ENCODE measurements at places on chromosomes 6 and 20.

DNA sequence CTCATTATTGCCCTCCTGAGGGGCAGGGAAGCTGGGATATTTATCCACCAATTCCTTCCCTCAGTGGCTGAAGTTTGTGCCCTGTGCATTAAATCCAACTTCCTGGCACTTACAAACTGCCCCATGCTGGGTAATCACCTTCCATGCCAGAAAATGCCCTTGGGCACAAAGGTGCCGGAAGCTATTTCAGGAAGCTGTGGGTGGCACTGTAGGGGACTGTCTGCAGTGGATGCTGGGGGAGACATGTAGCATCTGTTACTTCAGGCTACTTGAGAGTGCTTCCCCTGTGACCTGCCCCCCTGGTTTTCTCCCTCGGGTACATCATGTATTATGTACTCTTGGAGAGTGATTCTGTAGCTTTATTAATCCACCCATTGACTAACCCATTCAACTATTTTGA is 24.7 kb upstream of the RALGAPA2 start:
- no peak for DNase-seq

- no peak for DNase-seq
Measured at GRCh38 chr20:60627751-60628565, 624.1 kb upstream of the CDH4 start.

DNA sequence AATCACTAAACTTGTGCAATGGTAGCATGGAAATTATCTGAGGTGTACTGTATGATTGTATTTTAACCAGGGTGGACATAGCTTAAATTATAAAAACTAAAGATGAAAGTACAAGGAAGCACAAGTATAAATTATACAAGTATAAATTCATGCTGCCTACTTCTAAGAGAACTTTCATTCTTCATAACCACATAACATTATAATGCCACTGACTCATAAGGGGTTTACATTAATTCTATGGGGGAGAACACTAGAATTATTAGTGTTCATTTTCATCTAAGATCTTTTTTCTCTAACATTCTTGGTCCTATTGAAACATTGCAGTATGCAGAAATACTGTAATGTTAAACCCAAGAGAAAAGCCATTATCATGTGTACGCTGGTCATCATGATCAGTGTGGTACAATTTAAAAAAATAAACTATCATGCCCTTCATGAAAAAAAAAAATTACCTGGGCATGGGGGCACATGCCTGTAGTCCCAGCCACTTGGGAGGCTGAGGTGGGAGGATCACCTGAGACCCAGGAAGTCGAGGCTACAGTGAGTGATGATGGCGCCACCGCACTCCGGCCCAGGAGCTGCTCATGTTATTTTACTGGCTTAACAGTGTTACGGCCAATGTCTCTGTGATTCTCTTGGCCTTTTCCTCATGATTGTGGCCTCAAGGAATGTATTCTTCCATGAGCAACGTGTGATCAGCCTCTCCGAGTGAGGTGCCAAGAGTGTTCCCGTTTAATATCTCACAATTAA is 25.9 kb upstream of the AHCY start:
- no peak for DNase-seq

DNA sequence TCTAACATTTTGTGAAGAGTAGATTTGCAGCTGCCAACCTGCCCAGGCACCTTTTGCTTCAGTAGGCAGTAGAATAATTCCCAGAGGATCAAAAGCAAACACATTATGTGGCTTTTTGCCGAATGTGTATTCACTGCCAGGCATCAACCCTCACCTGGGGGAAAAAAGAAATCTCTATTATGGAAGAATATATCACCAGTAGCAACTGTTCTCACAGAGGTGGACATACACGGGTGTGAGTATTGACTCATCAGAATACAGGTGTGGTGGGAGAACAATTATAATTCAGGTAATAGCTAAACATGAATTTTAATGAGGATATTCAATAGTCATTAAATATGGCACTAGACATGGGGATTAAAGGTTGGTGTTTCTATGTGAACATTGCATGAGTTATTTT is 910.7 kb downstream of the TFAP2A start:
- no peak for DNase-seq

DNA sequence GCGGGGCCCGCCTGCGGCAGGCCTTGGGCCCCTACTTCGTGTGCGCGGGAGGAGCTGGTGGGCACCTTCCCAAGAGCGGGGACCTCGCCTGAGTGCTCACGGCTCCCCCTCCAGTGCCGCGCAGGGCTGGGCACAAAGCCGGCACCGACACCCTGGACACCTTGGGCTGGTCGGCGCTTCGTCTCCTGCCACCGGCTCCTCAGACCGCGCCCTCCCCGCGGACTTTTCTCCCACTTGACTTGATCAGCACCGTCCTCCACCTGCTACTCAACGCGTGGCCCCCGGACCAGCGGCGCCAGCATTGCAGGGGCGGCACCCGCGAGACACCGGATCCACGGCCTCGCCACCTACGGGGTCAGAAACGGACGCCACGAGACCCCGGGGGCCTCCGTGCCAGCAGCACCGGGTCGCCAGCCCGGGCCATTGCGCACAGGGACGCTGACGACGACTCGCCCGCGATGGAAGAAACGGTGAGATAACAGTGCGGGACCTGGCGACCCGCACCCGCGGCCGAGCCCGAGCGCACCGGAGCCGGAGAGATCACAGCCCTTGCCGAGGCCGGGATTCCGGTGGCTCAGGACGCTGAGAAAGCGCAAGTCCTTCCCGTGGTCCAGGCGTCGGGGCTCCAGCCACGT is 154.2 kb downstream of the DLL1 start:
- DNase-seq = no peak

DNA sequence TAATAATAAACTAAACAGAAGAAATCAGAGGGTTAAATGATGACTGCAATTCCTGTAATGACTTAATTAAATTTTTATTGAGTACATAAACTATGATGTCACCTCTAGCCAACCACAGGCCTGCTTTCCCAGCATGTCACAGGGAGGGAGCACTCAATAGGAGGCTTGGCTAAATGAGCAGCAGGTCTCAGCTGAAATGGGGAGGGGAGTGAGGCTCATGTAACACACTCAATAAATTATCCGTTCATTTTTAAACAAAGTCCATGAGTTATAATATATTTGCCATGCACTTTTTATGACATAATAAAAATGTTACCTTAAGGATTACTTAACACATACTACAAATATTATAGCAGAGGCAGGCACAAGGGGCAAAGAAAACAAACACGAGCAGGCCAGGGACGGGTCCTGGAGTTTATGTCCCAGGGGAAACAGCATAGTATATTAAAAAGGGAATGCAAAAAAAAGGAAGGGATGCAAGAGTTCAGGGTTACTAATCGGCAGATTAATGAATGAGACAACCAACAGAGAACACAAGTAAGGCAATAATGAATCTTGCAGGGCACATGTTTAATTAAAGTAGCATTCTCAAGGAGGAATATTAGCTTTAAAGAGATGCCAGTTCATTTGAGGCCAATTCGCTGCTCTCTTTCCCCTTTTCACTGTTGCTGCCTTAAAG is 27.1 kb upstream of the FAM83C start:
- DNase-seq = no peak

GRCh38 chr6:36999751-37000125 is 5.7 kb upstream of the FGD2 start:
- no peak for DNase-seq

DNA sequence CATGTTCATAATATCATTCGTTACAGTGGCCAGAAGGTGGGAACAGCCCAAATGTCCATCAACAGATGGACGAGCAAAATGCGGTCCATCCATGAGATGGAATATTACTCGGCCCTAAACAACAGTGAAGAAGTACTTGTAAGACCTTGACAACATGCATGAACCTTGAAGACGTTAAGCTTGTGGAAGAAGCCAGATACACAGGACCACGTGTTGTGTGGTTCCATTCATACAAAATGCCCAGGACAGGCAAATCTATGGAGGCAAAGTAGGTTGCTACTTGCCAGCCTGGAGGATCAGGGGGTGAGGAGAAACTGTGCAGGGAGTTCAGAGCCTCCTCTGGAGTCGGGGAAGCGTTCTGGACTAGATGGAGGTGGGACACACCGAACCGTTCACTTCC is 207.1 kb downstream of the ERMARD start:
- no peak for DNase-seq

GRCh38 chr6:2101213-2101612 is 144.2 kb downstream of the GMDS start:
- no peak for DNase-seq

DNA sequence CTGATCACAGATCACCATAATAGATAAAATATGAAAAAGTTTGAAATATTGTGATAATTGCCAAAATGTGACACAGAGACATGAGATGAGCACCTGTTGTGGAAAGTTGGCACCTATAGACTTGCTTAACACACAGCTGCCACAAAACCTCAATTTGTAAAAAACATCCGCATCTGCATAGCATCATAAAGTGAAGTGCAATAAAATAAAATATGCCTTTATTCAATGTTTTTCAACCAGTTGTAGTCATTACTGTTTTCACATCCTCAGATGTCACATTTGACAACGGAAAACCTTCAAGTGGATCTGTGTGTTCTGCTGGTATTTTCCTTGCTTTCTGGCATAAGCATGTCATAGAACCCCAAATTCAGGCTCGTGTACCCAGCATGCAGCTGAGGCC is 50.2 kb upstream of the IFNGR1 start:
- DNase-seq = no peak

DNA sequence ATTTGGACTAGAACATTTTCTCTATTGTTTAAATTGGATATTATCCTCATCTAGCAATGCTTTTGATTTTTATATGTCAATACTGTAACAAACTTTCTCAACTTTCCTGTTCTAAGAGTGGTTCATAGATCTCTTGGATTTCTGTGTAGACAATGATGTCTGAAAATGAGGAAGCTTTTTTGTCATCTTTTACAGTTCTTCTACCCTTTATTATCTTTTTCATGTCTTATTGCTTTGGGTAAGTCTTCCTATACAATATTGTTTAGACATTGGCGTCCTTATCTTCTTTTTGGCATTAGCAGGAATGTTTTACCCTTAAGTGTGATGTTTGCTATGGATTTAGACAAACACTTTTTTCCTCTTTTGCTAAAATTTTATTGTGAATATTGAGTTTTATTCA is 91.5 kb upstream of the MTHFD1L start:
- no peak for DNase-seq

DNA sequence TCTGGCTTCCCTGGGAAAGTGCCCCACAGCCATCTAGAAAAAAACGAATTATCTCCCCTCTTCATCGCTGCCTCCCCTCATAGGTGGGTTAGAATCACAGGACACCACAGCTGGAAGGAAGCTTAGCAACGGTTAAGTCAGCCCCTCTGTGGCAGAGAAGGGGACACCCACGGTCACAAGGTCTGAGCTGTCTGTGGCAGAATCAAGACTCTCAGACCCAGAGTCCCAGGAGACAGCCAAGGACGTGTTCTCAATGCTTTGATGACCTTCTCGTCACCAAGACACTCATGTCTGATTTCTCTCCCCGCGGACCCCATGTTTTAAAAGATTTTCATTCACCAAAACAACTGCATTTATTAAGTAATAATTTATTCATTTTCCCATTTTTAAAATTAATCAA is 221.5 kb downstream of the NRN1 start:
- DNase-seq = no peak

GRCh38 chr6:159151266-159151855 is 17.8 kb upstream of the FNDC1 start:
- no peak for DNase-seq

- DNase-seq = no peak
Measured at GRCh38 chr20:24875078-24875477, 74.0 kb upstream of the CST7 start.

DNA sequence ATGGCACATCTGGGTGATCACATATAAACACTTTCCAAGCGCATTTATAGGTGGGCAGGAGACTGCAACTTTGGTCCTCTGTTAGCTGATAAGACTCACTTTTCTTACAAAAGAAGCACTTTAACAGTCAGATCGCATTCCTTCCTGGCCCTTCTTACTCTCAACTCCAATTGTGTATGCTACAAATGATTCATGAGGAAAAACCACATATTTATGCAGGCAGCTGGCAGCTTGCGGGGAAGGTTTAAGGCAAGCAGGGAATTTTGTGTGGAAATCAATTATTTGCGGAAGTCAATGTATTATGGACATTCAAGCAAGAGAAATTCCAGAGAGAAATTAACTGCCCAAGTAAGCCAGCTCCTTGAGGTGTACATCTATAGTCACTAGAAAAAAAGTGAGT is 194.0 kb downstream of the PKHD1 start:
- DNase-seq = no peak

DNA sequence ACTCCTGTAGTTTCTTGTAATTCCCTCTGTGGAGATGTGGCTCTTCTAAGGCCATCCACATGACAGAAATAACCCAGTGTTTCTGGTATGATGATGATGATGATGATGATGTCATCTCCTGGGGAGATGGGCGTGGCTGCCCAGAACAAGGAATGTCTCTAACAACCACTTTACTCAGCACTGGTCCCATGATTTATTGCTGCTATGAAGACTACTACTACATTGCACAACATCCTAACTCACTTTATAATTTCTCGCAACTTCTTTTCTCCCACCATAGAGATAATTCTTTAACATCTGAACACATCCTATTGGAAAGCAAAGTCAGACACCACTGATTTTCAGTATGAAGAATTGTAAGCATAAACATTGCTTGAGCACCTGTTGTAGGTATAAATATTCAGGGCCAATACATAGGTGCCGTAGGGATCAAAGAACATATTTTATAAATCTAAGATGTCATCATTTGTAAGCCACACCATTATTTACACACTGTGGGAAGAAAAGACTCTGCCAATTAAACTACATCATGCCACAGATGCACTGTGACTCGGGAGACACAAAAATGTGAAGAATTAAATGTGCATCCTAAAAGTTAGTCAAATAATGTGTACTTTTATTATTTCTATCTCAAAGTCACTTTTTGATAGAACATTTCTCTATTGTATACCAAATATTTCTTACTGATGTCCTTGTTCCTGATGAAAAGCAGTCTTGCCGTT is 6.4 kb downstream of the TPMT start:
- DNase-seq = no peak

DNA sequence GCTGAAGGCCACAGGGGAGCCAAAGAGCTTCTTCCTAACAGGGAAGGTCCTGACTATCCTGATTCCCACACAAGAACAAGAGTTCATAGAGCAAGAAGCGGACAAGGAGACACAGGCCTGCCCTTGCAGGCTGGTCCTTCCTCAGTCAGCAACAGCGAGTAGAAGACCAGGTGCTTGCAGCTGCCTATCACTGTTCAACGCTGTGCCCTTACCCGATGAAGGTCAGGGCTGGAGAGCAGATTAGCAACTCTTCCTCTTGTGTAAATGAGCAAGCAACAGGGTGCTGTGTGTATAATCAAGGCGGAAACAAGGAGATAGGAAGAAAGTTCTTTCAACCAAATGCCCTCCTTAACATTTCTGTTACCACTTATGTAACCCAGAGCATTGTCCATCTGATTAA is 115.3 kb upstream of the SPACA1 start:
- no peak for DNase-seq

DNA sequence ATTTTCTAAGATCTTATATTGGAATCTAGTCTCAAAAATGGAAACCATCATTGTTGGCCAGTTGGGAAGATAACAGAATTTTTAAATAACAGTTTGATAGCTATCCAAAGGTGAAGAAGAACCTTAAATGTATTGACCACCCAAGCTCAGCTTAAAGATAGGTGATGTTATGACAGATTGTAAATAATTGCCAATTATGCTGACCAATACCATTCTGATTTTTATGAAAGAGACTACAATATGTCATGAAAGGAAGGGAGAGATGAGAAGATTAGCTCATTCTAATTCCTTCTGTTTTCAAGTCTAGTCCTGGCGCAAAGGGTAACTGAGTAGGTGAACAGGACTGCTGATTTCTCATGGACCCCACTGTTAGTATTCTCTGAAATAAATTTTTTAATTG is 5.7 kb upstream of the TAB2 start:
- DNase-seq = no peak

Data from cortex of kidney (tissue), 1 donor.